ENCODE measurements at places on chromosomes 4 and X.

DNA sequence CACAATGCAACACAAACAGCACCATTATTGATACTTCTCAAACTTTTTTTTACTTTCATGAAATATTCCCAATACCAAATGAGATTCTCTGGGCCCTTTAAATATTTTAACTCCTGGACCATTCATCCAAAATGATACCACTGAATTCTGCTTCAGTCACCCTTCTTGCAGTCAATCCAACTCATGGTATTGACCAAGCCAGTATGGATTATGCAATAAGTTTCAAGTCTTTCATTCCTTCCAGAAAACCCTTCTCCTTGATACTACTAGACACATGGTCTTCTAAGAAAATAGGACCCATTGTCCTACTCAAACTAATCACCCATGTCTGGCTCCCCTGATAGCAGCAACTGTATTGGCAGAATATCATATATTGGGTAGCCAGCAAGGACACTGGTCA lies 23.0 kb downstream of the ZNF721 start:
- DNase-seq = no peak

DNA sequence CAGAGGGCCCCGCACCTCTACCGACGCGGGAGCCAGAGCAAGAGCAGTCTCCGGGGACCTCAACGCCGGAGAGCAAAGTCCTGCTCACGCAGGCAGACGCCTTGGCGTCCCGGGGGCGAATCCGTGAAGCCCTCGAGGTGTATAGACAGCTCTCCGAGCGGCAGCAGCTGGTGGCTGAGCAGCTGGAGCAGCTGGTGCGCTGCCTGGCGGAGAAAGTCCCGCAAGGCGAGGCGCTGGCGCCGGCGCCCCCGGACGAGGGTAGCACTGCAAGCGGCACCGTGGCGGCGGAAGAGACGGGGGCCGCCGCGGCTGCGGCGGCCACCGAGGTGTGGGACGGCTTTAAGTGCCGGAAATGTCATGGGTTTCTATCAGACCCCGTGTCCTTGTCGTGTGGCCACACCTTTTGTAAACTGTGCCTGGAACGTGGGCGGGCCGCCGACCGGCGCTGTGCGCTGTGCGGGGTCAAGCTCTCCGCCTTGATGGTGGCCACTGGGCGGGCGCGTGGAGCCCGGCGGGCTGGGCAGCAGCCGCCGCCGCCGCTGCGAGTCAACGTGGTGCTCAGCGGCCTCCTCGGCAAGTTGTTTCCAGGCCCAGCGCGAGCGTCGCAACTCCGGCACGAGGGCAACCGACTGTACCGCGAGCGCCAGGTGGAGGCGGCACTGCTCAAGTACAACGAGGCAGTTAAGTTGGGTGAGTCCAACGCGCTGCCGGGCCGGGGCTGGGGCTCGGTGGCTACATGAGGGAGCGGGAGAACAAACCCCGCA lies 672 bp downstream of the LONRF3 start:
- peak; percentile 50 for DNase-seq

- DNase-seq = no peak
Measured at GRCh38 chrX:134588806-134589205, 69.5 kb downstream of the PLAC1 start.

DNA sequence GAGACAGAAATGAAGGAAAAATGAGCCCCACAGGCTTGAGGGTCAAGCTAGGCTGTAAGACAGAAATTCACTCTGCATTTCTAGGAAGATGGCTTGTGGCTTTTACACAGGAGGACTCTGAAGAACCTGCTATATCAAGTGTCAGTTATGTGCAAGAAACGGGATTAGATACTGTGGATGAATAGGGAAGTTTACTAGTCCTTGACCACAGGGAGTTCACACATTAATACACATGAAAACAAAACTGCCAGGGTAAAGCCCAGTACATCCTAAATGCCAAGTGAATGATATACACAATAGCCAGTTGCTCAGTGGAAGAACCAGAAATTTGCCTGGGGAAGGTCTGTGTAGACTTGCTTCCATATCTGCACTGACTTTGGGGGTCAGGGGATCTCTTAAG lies 53.5 kb downstream of the TMEM131L start:
- no peak for DNase-seq

DNA sequence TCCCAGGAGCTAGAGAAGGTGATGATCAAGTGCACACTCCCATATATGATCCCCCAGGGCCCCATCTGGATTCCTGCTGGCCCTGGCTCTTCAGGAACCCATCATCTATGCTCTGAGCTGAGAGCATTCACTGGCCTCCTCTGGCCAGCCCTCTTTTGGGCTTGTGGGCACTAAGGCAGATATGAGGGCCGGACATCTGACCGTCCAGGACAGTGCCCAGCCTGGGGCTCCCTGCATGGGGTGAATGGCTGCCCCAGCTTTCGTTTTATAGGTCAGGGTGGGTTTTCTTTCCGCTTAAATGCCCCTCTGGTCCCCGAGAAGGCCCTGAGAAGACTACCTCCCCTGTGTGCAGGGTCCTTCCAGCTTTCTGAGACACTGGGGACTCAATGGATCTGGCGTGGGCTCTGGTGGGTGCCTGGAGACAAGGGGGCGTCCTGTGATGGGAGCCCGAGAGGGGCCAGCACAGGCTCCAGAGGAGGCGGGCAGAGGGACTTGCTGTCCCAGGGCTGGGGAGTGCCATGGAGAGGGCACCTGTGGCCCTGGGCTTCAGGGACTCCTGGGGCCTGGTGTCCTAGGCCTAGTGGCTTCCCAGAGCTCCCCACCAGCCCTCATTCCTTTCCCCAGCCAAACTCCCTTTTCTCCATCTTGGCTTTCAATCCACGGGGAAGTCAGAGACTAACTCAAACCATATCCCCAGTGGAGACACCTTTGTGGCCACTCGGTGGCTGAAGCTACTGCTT lies 39.5 kb upstream of the GRPEL1 start:
- no peak for DNase-seq
